ENCODE measurements at places on chromosomes 5 and 9. TPM values are rescaled to one million over a fixed set of nuclear protein-coding genes. Genes with fewer than 3 reads are reported as not detected.

DNA sequence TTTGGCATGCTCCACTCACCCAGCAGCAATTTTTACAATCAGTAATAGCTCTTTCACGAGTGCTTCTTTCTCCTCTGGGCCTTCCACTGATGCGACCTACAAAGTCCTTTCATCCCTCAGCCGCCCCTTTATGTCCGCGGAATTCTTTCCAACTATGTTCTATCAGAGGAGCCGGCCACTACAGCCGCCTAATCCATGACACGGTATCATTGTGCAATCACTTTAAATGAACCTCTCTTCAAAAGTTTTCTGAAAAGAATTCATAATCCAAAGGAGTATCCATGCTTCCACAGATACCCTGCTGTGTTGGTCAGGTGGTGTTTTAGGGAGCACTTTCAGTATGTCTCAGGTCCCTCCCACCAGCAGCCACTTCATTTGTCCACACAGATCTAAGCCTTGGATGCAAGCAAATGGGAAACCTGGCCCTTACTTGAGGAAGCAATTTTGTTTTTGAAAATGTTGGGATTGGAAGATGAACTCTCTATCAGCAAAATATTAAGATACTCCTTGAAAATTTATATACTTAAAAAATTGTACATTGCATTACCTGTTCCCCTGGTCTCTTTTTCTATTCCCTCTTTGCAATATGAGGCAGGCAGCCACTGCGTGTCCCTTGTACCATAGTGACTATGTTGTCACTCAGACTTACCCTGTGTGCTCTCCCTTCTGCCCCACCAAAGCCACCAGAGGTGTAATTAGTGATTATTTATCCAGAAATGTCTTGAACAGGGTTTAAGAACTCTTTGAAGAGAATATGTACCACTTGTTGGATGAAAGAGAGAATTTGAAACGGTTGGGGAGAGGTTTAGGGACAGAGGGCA is 12.9 kb upstream of the MEF2C start:
- no peak for DNase-seq

ERMP1 gene
- 61.3 TPM for total RNA-seq

- no peak for DNase-seq
Observed at GRCh38 chr9:133687856-133688761, 50.0 kb downstream of the SARDH start.

DNA sequence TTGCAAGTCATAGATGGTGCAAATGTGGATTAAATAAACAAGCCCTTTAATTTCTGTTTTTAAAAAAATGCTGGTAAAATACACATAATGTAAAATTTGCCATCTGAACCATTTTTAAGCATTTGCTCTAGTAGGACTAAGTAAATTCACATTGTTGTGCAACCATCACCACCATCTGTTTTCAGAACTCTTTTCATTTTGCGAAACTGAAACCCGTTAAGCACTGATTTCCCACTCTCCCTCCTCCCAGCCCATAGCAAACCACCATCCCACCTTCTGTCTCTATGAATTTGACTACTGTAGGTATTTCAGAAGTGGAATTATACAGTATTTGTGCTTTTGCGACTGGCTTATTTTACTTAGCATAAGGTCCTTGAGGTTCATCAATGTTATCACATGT is 103.3 kb upstream of the CNTLN start:
- no peak for DNase-seq

DNA sequence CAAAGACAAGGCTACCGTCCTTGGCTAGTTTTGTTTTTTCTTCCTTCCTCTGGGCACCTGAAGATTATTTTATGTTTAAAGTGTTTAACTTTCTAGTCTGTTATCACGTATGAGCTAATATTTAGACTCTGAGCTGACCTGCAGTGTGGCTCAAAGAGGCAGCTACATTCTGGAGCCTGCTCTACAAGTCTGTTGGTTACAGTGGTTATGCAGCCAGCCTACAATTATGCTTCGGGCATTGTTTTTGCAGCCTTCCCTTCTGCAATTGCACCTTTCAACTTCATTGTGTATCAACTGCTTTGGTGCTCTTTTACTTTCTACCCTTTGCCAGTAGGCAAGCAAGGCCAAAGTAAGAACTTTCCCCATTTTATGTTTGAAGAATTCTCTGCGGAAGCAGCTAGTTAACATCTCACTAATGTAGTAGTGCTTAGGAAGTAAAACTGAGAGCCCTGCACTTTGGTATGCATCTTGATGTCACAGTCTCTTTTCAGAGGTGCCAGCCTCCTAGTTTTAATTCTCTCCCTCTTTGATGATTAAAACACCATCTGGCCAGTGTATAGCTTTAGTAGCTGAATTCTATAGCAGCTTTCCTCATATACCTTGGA is 322.1 kb downstream of the FAM170A start:
- no peak for DNase-seq

DNA sequence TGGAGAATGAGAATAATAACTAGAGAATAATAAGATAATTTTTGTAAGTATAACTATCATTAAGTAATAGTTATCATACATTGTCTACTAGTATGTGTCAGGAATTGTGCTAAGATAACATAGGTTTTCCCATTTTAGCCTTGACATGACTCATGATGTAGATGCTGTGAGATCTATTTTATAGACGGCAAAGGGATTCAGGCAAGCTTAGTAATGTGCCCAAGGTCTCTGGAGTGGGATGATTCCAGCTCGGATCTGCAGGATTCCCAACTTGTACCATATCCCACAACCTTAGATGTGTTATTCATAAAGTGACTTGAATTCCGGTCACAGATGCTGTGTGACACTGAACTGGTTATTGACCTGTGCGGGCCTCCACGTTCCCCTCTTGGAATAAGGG is 51.5 kb downstream of the IL31RA start:
- DNase-seq = no peak

LHX2 gene
- 0.17 TPM for total RNA-seq

- DNase-seq = peak; percentile 6
Observed at GRCh38 chr9:134575901-134576176, 65.8 kb upstream of the COL5A1 start.

- no peak for DNase-seq
Observed at GRCh38 chr5:135993335-135993879, 35.4 kb upstream of the TGFBI start.

- peak; percentile 51 for DNase-seq
Observed at GRCh38 chr9:132768932-132769905, 99.0 kb downstream of the GTF3C4 start.

DNA sequence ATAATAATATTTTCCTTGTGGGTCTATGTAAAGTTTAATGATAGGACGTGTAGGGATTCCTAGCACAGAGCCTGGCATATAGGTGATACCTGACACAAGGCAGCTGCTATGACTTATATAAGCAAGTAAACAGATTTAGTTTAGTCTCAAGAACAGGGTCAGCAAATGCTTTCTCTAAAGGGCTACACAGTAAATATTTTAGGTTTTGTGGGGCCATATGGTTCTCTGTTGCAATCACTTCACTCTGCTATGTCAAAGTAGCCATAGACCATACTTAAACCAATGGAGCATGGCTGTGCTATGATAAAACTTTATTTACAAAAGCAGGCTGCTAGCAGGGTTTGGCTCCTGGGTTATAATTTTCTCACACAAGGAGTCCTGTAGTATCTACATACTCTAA is 204.8 kb upstream of the KLF4 start:
- no peak for DNase-seq

GRCh38 chr5:56321236-56321881 is 88.2 kb upstream of the ANKRD55 start:
- DNase-seq = no peak

PCDH12 gene
- total RNA-seq = 3.6 TPM

- DNase-seq = no peak
Observed at GRCh38 chr5:155282503-155283107, 269.1 kb downstream of the KIF4B start.

SPRY4 gene
- 17.4 TPM for total RNA-seq

DNA sequence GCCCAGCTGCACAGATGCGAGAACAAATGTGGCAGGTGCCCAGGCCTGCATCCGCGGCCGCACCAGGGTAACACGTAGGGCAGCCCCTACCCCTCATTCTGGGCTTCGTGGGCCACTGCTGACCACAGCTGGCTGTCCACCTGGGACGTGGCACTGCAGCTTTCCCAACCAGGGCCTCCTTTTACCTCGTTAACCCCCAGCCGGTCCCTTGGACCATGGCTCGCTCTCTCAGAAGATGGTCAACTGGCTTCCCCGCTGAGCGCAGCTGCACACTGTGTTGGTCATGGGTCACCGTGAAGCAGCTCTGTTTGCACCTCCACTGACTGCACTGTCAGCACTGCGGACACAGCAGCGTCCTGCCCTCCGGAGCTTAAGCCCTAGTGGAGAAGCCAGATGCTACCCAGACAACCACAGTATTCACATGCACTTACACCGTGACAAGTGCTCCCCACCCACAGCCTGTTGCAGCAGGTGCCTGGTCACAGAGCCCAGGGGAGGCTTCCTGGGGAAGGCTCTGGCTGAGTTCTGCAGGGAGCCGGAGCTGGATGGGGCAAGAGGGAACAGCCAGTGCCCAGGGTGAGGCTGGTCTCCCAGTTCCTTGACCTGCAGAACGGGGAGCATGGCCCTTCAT is 10.5 kb upstream of the PLEKHG4B start:
- no peak for DNase-seq

GRCh38 chr5:35898952-35899660 is 39.3 kb downstream of the CAPSL start:
- no peak for DNase-seq

DNA sequence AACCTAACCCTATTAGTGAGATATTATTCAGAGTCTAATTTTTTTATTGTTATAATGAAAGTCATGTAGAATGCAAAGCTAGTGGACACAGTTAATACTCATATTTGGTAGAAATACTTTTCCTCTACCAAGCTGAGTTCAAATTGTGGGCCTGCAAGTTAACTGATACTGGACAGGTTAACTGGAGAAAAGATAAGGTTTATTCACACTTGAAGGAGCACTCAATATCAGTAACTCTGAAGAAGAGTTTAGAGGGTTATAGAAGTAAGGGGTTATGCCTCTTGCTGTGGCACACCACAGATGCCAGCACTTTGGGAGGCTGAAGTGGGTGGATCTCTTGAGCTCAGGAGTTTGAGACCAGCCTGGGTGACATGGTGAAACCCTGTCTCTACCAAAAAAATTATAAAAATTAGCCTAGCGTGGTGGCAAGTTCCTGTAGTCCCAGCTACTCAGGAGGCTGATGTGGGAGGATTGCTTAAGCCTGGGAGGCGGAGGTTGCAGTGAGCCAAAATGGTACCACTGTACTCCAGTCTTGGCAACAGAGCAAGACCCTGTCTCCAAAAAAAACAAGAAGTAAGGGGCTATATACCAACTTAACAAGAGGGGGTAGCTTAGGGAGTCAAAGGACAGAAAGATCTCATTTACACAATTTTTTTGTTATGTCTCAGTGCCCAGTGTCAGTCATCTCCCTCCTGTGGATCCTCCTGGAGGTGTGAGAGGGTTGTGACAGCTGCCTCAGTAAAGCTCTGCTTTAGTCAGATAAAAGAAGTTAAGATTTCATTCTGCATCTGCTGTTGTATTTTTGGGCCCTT is 121.2 kb upstream of the GRHPR start:
- DNase-seq = no peak

DNA sequence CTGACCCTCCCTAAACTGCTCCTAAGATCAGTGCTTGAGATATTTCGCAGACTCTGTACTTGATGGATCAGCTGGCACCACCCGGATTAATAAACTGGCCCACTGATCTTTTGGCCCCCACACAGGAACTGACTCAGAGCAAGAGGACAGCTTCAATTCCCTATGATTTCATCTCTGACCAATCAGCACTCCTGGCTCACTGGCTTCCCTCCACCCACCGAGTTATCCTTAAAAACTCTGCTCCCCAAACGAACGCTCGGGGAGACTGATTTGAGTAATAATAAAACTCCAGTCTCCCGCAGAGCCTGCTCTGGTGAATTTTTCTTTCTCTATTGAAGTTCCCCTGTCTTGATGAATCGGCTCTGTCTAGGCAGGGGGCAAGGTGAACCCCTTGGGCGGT is 36.5 kb upstream of the CD180 start:
- no peak for DNase-seq

GRCh38 chr5:7261049-7261448 is 134.9 kb upstream of the ADCY2 start:
- DNase-seq = peak; percentile 17

DNA sequence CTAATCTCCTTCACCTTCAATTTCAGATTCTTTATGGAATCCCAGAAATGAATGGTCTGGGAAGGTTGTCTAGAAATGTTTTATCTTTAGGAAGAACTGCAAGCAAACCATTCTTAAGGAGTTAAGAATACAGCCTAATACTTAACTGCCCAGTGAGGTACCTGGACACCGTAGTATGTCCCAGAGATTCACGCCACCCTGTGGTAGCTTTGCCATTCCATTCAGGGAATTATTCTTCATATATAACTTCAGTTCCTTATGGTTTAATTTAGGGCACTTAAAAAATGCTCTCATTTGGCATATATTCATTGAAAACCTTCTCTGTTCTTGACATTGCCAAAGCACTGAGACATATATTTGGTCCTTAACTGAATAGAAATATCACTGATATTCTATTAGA is 49.7 kb downstream of the ACTBL2 start:
- DNase-seq = no peak

DNA sequence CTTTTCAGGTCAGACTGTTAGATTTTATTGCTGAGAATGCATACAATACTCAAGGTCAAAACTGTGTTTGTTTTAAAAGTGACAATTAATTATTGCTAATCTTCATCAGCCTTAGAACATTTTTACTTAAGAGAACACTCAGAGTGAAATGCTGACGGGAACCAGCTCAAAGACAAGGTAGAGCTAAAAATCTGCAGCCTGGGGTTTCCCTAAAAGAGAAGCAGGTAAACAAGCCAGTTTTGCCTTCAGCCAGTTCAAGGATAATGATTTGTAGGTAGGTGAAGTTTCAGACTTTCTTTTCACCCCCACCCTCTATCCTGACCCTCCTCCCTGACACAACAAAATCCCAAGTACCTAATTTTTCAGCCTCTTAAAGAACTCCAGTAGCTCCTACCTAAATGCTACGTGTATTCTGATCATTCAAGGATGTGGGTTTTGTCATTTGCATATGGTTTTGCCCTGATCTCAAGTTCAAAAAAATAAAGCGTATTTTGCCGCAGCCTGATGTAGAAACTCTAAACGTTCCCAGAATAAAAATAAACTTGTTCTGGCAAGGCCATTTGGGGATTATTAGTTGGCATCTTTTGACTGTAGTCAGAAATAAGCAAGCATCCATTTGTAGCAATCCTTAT is 407.2 kb downstream of the EFNA5 start:
- no peak for DNase-seq

DNA sequence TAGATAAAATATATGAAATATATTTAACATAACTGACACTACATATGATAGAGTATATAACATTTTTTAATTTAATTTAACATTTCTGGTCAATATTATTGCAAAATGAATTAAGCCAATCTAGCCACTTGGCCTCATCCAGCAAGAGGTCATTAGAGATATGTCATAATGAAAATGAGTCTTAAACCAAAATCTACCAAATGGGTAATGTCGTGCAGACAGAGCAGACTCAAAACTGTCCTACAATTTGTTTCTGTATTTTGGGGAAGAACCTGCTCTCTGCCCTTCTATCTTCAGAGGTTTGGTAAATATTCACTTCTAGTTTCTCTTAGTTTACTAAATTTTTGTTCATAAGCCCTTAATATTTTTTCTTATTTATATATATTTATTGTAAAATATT is 61.4 kb downstream of the ARHGEF28 start:
- no peak for DNase-seq
